ENCODE measurements at places on chromosomes 2 and 18. TPM values are rescaled to one million over a fixed set of nuclear protein-coding genes. Genes with fewer than 3 reads are reported as not detected.
A peak's percentile ranks its signal among the peaks of the same experiment; 100 is the strongest.

- no peak overlapping the region for H3K27ac ChIP-seq
- H3K4me3 ChIP-seq: no peak overlapping the region
- no peaks in the 10 kb centered on the region for H3K27me3 ChIP-seq
- H3K36me3 ChIP-seq: no peaks in the 10 kb centered on the region
- H3K4me1 ChIP-seq: no peaks in the 10 kb centered on the region
These were observed 57.7 kb upstream of the SEMA4C start for GRCh38 chr2:96927405-96928171.

DNA sequence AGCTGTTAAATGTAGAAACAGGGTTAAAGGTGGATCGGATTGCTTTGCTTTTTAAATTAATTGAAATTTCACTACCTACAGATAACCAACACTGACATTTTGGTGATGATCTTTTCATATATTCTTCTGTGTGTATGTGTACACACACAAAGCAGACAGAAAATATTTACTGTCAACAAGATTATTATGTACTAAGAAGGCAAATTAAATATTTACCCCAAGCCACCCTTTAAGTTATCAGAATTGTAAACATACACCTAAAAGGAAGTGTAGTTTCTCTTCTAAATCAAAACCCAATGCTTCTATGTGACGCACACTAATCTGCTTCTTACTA lies 98.7 kb downstream of the GAREM1 start:
- DNase-seq: no peak
- no peak overlapping the region for H3K4me3 ChIP-seq

DNA sequence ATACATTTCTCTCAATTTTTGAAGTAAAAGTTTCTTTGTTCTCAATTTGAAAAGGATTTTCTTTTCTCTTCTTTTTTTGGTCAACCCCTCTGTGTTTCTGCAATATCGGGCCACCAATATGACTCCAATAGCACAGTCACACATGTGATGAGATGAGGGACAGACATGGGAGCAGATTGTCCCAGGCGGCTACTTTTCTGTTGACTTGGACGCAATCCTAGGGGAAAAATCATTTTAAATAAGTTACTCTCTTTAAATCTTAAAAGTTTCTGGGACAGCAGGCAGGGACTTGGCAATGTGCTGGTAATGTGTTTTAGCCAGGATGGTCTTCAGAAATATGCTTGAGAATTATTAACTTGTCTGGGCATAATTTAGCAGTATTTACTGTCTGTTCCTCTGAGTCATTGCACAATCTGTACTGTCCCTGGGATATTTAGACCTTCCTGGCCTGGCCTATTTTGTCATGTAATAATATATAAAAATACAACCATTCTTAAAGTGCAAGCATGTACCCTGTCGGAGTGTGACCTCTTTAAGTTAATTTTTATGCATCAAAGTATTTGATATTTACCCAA lies 388.5 kb upstream of the FANCL start:
- H3K4me3 ChIP-seq: no peak overlapping the region
- H3K27ac ChIP-seq: no peak overlapping the region
- peaks cover 17% of the 10 kb centered on the region for H3K4me1 ChIP-seq
- no peak for DNase-seq
- H3K36me3 ChIP-seq: no peaks in the 10 kb centered on the region

GRCh38 chr2:176774766-176775451 lies 437.7 kb upstream of the HNRNPA3 start:
- no peaks in the 10 kb centered on the region for H3K36me3 ChIP-seq
- no peaks in the 10 kb centered on the region for H3K4me1 ChIP-seq
- no peak for DNase-seq
- H3K27me3 ChIP-seq: no peaks in the 10 kb centered on the region

DNA sequence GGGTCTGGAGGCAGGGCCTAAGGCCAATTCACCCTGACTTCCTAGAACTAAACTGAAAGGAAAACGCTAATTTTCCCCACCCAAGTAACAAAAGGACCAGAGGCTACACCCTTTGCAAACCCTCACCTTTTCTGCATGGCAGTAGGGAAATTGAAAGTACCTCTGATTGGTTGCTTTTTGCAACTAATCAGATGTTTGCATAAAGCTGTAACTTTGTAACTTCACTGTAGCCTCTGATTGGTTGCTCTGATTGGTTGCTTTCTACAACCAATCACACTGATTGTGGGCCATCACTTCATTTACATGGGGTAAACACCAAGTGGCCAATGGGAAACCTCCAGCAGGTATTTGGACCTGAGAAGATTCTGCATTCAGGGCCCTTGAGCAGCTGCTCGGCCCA lies 20.8 kb downstream of the EIPR1 start:
- no peak overlapping the region for H3K4me3 ChIP-seq
- no peaks in the 10 kb centered on the region for H3K27me3 ChIP-seq
- no peak for DNase-seq
- no peaks in the 10 kb centered on the region for H3K4me1 ChIP-seq

DNA sequence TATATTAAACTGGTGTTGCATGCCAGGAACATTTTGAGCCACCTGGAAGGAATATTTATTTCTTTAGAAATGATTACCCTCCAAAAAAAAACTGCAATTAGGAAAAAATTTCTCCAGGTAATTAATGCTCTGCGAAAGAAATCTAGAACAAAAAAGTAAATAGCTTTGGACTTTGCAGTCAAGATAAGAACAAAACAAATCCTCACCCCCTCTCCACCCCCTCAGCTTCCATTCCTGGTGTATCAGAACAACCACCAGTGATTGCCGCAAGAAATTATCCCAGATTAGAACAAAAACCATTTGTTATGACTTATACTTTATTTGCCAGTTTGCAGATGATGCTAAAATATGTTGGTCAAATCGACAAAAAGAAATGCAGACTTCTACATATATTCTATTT lies 17.0 kb upstream of the TCF7L1 start:
- no peak for DNase-seq
- H3K4me1 ChIP-seq: no peaks in the 10 kb centered on the region
- no peak overlapping the region for H3K27ac ChIP-seq
- H3K27me3 ChIP-seq: no peaks in the 10 kb centered on the region
- H3K4me3 ChIP-seq: no peak overlapping the region

DNA sequence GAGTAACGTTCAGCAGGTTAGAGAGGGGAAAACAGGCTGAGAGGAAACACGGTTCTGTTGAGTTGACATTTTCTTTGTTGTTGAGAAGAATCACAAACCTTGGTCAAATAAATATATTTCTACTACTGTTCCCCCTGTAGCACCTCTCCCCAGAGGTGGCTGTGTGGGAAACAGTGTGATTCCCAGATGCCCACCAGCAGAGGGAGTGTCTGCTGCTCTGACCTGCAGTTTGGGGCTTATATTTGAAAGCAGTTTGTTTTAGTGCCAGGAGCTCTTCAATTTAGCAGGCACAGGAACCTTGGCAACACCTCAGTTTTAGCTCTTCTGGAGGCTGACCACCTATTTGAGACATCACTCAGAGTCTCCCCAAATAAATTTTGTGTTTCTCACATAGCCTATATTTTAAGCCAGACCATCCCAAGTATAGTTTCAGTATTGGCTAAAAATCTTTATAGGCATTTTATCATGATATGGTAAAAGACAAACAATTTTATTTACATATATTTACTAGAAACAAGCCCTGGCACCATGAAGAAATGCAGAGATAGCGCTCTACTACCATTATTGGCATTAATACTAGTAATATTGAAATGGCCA lies 75.7 kb downstream of the PIK3C3 start:
- H3K27ac ChIP-seq: no peak overlapping the region
- no peaks in the 10 kb centered on the region for H3K27me3 ChIP-seq
- no peaks in the 10 kb centered on the region for H3K4me1 ChIP-seq
- H3K36me3 ChIP-seq: no peaks in the 10 kb centered on the region

- H3K36me3 ChIP-seq: no peaks in the 10 kb centered on the region
- no peak for DNase-seq
- H3K4me1 ChIP-seq: no peaks in the 10 kb centered on the region
- no peak overlapping the region for H3K4me3 ChIP-seq
- no peaks in the 10 kb centered on the region for H3K27me3 ChIP-seq
- no peak overlapping the region for H3K27ac ChIP-seq
These were observed 398.3 kb upstream of the TNP1 start for GRCh38 chr2:217258170-217258569.

DNA sequence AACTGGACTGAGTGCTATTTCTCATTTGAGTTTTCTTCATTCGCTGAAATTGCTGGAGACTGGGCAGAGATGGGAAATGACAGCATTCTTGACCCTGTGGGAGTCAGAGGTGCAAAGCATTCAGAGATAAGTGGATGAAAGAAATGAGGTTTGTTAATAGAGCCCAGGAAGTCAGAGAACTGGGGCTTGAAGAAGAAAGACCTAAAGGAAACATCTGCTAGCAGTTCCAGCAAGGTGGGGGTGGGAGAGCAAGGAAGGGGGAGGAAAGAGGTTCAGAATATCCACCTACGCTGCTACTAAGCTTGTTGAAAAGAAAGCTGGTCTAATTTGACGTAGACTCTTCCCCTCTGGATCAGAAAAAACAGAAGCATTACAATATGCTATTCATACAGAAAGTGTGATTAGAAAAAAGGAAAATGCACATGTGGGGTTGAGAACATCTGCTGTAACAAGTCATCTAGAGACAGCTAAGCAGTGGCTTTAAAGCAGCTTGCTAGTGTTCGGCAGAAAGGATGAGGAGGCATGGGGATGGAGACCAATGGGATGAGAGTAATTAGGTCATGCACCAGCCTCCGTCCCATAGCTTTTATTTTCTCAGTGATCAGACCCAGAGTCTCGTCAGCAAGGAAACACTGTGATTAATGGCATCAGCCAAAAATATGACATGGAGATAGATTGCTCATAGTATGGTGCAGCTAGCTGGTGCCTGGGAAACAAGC lies 29.7 kb downstream of the NAB1 start:
- H3K27ac ChIP-seq: no peak overlapping the region
- H3K27me3 ChIP-seq: no peaks in the 10 kb centered on the region

- H3K27me3 ChIP-seq: peaks cover 2% of the 10 kb centered on the region
- H3K4me1 ChIP-seq: no peaks in the 10 kb centered on the region
- H3K27ac ChIP-seq: no peak overlapping the region
- no peaks in the 10 kb centered on the region for H3K36me3 ChIP-seq
These were observed 65.0 kb upstream of the TSPYL6 start for GRCh38 chr2:54321047-54321446.

- H3K4me3 ChIP-seq: no peak overlapping the region
- no peak for DNase-seq
- H3K27ac ChIP-seq: no peak overlapping the region
- no peaks in the 10 kb centered on the region for H3K27me3 ChIP-seq
These were observed 10.6 kb downstream of the SCG2 start for GRCh38 chr2:223591596-223591995.

- no peaks in the 10 kb centered on the region for H3K36me3 ChIP-seq
- H3K27me3 ChIP-seq: no peaks in the 10 kb centered on the region
- peak overlapping the region; percentile 50 for H3K4me3 ChIP-seq
- H3K4me1 ChIP-seq: peaks cover 14% of the 10 kb centered on the region
- DNase-seq: no peak
These were observed 57.4 kb upstream of the MSH2 start for GRCh38 chr2:47345590-47345924.

The BOLA3 gene
- total RNA-seq: 69.7 TPM

The C1QL2 gene
- not detected for total RNA-seq

The SLC5A7 gene
- not detected for total RNA-seq

The PLB1 gene
- 0.80 TPM for total RNA-seq

Measured in Panc1 (cell line).